ENCODE measurements at places on chromosomes 16 and 17.

GRCh38 chr16:76193906-76194615 lies 83.1 kb upstream of the CNTNAP4 start:
- DNase-seq = no peak

DNA sequence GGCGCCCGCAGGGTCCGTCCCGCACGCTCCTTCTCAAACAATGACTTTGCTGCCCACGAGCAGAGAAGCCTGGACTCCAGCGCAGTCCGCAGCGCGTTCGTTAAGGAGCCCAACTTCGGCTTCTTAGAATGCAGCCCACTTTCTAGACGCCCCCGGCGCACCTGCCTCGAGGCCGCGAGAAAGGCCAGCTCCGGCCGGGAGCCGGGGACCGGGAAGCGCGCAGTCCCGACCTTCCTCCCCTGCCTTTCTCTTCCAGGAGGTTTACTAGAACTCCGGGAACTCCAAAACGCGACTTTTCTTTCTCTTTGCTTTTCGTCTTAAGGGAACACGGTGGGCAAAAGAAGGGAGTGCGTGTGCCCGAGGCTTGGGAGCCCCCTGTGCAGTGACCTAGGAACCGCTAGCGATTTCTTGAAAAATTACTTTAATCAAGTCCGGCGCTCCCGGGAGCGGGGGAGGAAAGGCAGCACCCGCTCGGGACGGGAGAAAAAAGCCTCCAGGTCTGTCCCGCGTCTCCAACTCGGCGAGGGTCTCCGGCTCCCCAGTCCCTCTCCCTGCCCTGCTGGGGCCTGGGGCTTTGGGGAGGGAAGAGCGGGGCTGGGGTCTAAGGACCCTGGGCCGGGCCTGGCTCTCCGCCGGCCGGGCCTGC lies 2.6 kb downstream of the HNF1B start:
- peak; percentile 26 for DNase-seq

- DNase-seq = no peak
Measured at GRCh38 chr17:10776381-10776780, 27.5 kb downstream of the TMEM238L start.

DNA sequence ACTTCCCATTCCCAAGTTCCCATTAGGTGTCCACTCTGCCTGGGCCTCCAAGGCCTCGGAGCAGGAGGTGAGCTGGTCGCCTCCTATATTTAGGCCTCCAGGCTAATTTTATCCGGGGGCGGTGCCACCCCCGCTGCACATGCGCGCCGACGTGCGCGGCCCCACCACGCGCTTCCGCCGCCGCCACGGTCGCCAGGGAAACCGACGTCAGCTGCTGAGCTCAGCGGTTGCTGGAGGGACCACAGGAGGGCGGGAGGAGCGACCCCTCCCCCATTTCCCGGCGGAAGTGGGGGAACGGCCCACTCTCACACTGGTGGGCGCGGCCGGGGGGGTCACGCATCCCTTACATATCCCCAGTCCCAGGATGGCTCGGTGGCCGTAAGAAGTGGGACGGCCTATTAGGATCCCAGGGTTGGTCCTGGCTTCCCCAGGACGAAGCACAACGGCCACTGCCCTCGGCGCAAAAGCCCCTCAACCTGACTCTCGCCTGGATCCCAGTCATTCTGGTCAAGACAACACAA lies 1.0 kb downstream of the PER1 start:
- DNase-seq = peak; percentile 90

GRCh38 chr16:72044825-72045359 lies 9.4 kb upstream of the HP start:
- no peak for DNase-seq

- no peak for DNase-seq
Measured at GRCh38 chr16:17213974-17214373, 256.8 kb downstream of the XYLT1 start.

GRCh38 chr16:89990799-89991198 lies 28.5 kb downstream of the DBNDD1 start:
- DNase-seq = no peak

DNA sequence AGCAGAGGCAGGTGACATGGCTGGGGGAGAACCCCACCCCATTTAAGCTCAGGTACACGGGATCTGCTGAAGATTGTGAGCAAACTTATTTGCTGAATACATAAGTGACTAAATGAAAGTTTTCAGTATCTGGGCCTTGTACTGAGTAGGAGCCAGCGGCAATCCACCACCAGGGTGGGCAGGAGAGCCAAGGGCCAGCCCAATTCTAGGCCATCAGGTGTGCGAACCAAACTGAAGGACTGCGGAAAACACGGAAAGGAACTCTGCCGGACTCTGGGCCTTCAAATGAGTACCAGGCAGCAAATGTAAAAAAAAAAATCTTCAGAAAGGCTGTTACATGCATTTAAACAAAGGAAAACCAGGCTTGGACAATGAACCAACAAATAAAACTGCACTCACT lies 19.7 kb downstream of the ARHGAP17 start:
- DNase-seq = no peak

DNA sequence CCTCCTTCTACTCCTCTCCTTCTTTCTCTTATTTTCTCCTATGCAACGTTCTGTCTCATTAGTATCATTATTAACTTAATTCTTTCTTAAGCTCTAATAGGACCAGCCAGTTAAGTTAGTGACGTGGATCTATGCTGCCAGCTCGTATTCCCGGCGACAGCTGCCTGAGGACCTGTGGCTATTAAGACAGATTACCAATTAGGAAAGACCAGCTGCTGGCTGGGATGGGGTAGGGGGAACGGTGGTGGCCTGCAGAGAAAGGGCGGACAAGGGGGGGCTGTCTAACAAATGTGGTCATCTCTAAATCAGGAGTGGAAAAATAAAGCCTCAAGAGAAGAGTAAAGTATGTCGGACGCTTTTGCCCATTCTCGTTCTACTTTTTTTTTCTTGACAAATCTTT lies 770 bp upstream of the MYH3 start:
- no peak for DNase-seq

DNA sequence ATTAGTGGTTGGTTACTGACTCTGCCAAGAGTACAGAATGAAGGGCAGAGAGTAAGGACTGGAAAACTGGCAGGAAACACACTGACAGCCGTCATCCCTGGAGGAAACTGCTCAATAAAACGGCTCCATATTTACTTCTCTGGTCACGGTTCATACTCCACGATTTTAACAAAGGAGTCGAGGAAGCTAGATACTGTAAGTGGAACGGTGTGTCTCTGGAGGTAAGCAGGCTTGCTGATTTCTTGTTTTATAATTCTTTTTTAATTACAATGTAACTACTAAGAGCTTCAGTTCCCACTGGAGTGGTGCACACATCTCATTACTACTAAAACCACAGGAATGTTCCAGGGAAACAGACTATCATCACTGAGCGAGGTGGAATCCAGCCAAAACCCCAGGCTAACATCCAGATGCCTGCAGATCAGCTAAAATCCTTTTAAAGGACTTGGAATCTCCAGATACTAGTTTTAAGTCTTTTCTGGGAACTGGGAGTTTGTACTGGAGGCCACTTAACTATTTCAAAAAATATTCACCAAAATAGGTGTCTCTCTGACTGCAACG lies 17.8 kb downstream of the SERPINF1 start:
- DNase-seq = peak; percentile 90

DNA sequence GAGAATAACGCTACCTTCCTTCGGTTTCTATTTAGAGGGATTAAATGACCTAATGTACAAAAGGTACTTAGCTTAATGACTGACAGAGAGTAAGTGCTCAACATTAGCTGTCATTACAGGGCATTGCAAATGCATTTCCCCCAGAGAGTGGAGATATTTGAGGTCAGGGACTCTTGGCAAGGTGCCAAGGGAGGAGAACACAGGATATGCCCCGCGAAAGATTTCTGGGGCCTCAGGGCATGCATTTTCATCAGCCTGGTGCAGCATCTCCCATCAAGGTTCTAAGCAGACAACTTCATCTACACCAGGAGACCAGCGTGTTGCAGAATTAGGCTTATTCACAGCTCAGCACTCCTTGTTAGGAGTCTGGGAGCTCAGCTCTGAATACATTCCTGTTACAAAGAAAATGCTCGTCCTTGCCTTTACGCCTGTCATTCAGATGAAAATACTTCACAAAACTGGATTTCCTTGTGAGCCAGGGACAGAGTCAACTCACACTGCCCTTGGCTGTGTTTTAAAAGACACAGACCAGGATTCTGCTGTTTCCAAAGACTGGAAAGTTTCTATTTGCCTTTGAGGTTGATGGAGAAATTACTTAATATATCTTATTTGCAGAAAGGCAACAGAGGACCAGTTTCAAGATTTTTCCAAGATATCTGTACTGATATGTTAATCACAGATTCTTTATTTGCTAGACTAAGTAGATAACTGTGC lies 108.2 kb downstream of the VAT1L start:
- DNase-seq = no peak
